ENCODE measurements at places on chromosomes 16 and 17. TPM values are rescaled to one million over a fixed set of nuclear protein-coding genes. Genes with fewer than 3 reads are reported as not detected.

The PRSS8 gene
- 50.8 TPM for polyA plus RNA-seq

The ARHGAP23 gene
- polyA plus RNA-seq: 55.4 TPM

The VPS9D1 gene
- 11.1 TPM for polyA plus RNA-seq

The CCDC144A gene
- 4.0 TPM for polyA plus RNA-seq
